ENCODE measurements at places on chromosomes 5 and 9.
A peak's percentile ranks its signal among the peaks of the same experiment; 100 is the strongest.

- peak; percentile 51 for DNase-seq
Measured at GRCh38 chr5:37839407-37840052, at the start of gene GDNF. GDNF (minus strand) TSS chr5:37840041; CDS start chr5:37834796, 5,245 bp downstream.

DNA sequence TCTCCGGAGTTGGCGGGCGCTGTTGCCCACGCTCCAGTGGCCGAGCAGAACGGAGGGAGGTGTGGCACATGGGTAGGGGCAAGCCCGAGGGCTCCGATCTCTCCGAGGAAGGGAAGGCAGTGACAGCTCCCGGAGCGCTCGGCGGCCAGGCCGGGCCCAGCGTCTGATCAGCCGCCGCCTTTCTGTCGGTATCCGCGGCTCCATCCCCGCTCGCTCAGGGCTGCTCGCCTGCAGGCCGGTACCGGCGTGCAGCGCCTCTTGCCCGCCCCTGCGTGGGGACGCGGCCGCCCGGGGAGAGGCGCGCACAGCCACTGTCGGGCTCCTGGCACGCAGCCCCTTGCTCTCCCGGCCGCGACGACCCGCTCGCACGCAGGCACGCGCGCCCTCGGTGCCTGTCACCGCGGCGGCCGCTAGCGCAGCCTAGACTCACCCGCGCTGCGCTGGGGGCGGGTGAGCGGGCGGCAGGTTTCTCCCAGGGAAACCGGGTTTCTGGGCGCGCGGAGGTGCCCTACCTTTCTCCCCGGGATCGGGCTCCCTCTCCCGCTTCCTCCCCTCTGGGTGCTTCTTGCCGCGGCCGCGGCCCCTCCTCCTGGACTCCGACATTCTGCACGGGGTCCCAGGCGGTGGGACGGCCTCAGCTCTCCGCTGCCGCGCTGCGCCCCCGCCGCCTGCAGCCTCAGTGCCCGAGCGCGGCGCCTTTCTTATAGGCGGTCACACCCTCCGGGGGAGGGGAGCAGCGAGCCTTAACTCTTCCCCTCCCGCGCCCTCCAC lies 108.4 kb downstream of the PSD2 start:
- DNase-seq: peak; percentile 36

- peak; percentile 87 for DNase-seq
Measured at GRCh38 chr9:96486386-96487028, 36.5 kb downstream of the HABP4 start.

DNA sequence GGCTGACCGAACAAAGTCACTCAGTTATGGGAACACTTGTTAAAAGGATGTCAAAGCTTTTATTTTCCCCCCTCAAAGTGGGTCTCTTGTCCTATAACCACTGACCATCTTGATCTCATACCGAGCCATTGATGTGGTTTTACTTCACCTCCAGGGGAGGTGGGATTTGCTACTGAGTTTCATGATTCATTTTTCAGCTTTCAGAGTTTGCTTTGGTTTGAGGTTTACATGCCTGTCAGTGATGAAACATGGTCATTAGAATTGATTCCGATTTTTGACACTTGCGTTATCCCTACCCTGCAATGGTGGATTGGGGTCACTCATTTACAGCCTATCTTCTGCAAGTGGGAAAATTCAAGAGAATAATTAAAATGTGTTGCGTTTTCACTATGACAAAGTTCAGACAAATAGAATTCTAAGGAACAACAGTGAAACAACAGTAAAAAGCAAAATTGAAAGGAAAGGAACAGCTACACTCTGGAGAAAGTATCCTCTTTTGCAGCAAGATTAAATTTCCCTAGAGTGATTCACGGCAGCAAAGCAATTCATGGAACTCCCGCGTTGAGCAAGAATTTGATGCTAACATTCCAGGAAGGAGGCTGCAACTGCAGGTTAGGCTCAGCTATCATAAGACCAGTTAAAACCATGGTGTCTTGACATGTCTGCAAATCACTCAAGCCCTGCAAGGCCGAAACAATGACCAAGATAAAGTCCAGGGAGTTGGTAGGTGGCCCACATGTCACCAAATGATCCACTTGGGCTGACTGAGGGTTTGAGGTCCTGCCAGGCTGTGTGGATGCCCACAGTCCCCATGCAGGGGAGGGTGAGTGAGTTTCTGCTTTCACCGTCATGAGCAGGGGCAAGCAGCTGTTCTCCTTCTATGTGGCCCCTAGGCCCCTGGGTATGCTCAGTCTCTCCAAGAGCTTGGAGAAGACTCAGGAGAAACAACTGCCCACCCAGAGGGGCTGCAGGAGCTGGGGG lies 9.4 kb downstream of the GADD45G start:
- DNase-seq: no peak

DNA sequence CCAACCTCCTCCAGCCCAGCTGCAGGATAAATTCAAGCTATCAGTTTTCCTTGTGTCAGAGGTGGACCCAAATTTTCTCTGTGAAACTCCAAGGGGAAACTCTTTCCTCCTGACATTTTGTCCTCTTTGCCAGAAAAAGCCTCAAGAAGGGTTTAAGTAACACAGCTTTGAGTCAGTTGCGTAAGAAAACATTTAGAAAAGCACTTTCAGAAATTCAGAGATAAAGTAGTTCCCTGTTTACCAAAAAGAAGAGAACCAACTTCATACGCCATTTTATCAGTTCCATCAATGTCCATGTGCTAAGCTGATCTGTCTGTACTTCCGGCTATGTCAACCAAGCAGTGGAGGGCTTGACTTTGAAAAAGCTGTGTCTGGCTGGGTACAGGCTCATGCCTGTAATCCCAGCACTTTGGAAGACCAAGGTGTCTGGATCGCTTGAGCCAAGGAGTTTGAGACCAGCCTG lies 19.9 kb upstream of the SUSD1 start:
- no peak for DNase-seq

GRCh38 chr9:78393340-78393739 lies 96.4 kb downstream of the PSAT1 start:
- DNase-seq: no peak

- DNase-seq: no peak
Measured at GRCh38 chr5:10913841-10914240, 152.8 kb upstream of the DAP start.

- no peak for DNase-seq
Measured at GRCh38 chr9:36550135-36550534, 22.6 kb upstream of the MELK start.
